ENCODE measurements at places on chromosomes 13 and 19.

DNA sequence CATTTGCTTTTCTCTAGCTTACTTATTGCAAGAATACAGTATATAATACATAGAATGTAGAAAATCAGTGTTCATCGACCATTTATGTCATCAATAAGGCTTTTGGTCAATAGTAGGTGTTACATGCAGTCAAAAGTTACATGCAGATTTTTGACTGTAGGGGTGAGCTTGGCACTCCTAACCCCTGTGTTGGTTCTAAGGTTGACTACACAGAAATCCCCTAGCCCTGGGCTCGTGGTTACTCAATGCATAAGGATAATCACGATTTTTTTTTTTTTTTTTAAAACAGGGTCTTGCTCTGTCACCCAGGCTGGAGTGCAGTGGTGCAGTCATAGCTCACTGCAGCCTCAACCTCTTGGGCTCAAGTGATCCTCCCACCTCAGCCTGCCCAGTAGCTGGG lies 4.0 kb upstream of the NWD1 start:
- DNase-seq, result no peak

GRCh38 chr13:52447354-52447753 lies 3.1 kb downstream of the VPS36 start:
- DNase-seq, result no peak

DNA sequence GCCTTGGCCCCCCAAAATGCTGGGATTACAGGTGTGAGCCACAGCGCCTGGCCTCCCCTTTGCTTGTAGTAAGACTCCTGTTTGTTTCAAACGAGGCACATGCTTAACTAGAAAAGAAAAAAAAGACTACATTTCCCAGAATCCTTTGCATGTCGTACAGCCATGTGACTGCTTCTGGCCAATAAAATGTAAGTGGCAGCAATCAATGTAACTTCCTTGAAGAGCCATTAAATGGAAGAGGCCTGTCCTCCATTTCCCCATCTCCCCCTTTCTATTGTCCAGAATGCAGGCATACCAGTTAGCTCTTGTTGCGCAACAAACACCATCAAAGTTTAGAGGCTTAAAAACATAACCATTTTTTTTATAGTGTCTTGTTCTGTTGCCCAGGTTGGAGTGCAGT lies 10.4 kb upstream of the GPR32 start:
- DNase-seq, result no peak

GRCh38 chr13:31394506-31394905 lies 194.7 kb downstream of the B3GLCT start:
- DNase-seq, result no peak

DNA sequence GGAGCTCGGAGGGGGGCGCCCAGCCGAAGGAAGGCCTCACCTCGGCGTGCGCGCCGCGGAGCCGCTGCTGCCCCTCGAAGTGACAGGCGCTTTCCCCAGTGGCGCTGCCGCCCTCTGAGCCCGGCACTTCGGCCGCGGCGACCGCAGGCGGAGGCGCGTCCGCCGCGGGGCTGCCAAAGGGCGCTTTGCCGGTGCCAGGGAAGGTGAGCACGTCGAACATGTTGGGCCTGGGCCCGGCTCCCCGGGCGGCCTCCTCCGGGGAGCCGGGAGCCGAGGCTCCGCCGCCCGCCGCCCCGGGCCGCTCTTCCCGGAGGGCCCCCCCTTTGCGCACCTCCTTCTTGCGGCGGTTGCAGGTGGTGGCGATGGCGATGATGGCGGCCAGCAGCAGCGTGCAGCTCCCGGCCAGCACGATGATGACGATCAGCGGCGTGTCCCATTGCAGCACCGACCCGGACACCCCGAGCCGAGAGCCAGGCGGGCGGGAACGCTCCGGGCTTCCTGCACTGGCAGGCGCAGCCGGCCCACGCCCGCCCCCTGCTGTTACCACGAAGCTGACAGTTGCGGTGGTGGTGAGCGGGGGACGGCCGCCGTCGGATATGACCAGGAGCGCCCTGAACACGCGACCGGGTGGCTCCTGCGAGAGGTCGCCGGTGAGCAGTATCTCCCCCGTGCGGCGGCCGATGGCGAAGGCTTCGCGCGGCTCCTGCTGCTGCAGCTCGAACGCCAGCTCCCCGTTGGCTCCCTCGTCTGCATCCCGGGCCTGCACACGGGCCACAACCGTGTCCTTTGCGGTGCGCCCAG lies 2.5 kb downstream of the PCDH8 start:
- DNase-seq, result no peak

GRCh38 chr19:31164791-31165251 lies 184.4 kb downstream of the TSHZ3 start:
- no peak for DNase-seq

Data from activated CD4-positive, CD25-positive, alpha-beta regulatory T cell treated with anti-CD3 and anti-CD28 coated beads, Interleukin-2, amount 50 U/mL, for 16 hours (primary cell).